ENCODE measurements at places on chromosomes 3 and 15. TPM values are rescaled to one million over a fixed set of nuclear protein-coding genes. Genes with fewer than 3 reads are reported as not detected.

Gene SCG5
- total RNA-seq = 14.2 TPM

GRCh38 chr3:127200086-127200691, 7.3 kb downstream of the PRR23E start:
- H3K4me1 ChIP-seq = peaks cover 6% of the 10 kb centered on the region
- no peak for DNase-seq
- H3K27me3 ChIP-seq = peaks cover 3% of the 10 kb centered on the region
- H3K27ac ChIP-seq = no peak overlapping the region
- H3K4me3 ChIP-seq = no peak overlapping the region

DNA sequence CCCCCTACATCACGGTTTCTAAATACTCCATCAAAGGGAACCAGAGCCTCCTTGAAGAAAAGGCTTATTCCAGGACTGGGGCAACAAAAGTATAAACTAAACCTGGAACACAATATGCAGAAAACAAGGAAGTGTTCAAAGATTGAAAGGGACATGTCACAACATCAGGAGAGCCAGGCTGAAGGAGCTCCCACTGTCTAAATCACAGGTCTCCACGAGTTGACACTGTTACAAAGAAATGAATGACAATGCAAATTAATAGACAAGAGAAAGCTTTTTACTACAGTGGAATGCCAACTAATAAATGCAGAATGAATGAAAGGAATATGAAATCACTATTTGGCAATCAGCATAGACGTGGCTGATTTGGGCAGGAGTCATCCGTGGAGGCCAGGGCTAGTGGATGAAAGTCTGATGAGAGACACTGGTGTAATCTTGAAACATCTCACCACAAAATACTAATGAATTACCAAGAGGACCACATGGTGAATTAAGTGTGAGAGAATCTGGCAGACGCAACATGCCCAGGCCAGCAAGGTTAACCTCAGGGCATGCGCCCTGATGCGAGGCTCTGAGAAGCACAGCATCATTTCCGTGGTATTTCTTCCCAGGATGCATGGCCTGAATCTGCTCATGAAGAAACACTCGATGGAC, 123.8 kb upstream of the TJP1 start:
- no peak for DNase-seq
- no peak overlapping the region for H3K27ac ChIP-seq
- no peak overlapping the region for H3K4me3 ChIP-seq

Gene CD86
- 0.25 TPM for total RNA-seq

Gene CTXN2
- total RNA-seq = 0.07 TPM

Gene CD200
- total RNA-seq = 54.1 TPM

DNA sequence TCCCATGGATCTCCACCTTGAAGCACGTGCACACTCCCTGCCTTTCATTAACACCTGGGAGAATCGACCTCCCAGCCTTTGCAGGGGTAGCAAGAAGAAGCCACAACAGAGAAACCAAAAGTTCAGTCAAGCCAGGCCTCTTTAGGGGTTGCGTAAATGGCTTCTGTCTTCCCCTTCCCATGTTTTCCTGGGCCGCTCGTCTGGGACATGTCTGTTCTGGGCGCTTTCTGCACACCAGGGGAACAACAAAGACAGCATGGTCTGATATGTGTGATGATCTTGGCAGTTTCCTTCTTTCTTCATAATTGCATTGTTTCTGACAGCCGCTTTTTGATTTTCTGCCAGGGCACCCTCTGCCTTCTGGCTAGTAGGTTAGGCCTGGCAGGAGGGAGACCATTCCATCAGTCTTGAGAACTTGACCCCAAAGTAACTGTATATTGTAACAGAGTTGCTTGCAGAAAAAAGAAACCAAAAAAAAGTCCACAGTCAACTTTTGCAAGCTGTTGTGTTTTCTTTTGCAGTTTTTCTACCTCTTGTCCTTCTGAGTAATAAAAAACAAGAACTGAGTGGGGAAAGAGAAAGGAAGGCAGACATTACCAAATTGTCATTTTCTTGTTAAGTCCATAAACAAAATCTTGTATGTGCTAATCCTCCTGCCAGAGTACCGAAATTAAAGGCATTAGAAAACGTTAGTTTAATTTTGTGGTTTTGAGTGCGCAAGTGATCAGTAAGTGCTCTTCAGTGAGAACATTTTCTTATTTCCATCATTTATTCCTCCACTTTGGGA, 56.0 kb upstream of the FURIN start:
- H3K4me3 ChIP-seq = no peak overlapping the region
- no peaks in the 10 kb centered on the region for H3K27me3 ChIP-seq
- H3K36me3 ChIP-seq = peaks cover 58% of the 10 kb centered on the region
- no peak for DNase-seq
- H3K4me1 ChIP-seq = peaks cover 27% of the 10 kb centered on the region
- H3K27ac ChIP-seq = peak overlapping the region; percentile 96

Gene ESYT3
- total RNA-seq = 4.4 TPM

GRCh38 chr3:172696357-172696756, 14.5 kb downstream of the NCEH1 start:
- no peak overlapping the region for H3K4me3 ChIP-seq
- H3K36me3 ChIP-seq = no peaks in the 10 kb centered on the region
- DNase-seq = no peak
- H3K4me1 ChIP-seq = peaks cover 25% of the 10 kb centered on the region
- H3K27ac ChIP-seq = no peak overlapping the region

Gene TMC3
- not detected for total RNA-seq

GRCh38 chr3:35919160-35919559, 279.8 kb downstream of the ARPP21 start:
- no peaks in the 10 kb centered on the region for H3K27me3 ChIP-seq
- H3K27ac ChIP-seq = no peak overlapping the region
- DNase-seq = no peak
- H3K4me3 ChIP-seq = no peak overlapping the region

GRCh38 chr3:47614788-47615187, 36.1 kb upstream of the CSPG5 start:
- H3K36me3 ChIP-seq = peaks cover 51% of the 10 kb centered on the region
- DNase-seq = no peak
- H3K4me3 ChIP-seq = no peak overlapping the region
- 0 out of 2 replicates have a peak, but pooled peaks cover 2% of the 10 kb centered on the region for H3K4me1 ChIP-seq
- no peak overlapping the region for H3K27ac ChIP-seq

Gene GTF2A2
- total RNA-seq = 130 TPM

GRCh38 chr15:84876269-84876668, 8.2 kb upstream of the SLC28A1 start:
- H3K27ac ChIP-seq = no peak overlapping the region
- no peaks in the 10 kb centered on the region for H3K27me3 ChIP-seq
- H3K36me3 ChIP-seq = no peaks in the 10 kb centered on the region
- DNase-seq = no peak
- H3K4me3 ChIP-seq = no peak overlapping the region

DNA sequence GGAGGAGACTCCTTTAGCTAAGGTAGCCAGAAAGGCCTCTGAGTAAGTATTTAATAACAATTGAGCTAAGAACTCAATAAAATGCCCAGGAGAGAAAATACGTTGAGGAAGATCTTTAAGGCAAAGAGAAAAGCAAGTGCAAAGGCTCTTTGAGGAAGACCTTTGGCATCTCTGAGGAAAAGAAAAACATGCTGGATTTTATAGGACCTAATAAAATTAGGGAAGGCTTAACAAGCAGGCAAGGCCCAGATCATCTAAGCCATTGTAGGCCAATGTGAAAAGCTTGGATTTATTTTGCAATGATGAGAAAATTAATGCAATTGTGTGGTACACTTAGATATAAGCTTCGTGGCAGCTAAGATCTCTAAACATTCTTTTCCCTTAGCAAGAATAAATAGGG, 75.7 kb downstream of the P3H2 start:
- peaks cover 85% of the 10 kb centered on the region for H3K4me1 ChIP-seq
- no peak overlapping the region for H3K4me3 ChIP-seq
- H3K36me3 ChIP-seq = peaks cover 9% of the 10 kb centered on the region
- H3K27me3 ChIP-seq = no peaks in the 10 kb centered on the region
- peak overlapping the region; percentile 71 for H3K27ac ChIP-seq
- no peak for DNase-seq

DNA sequence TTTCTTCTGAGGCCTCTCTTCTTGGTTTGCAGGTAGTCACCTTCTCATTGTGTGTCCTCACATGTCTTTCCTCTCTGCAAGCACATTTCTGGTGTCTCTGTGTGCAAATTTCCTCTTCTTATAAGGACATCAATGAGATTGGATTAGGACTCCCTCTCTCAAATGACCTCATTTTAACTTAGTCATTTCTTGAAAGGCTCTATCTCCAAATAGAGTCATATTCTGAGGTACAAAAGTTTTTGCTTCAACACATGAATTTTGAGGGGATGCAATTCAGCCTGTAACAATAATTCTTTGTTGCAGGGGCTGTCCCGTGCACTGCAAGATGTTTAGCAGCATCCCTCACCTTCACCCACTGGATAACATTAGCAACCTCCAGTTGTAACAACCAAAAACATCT, 115.0 kb upstream of the DCBLD2 start:
- H3K36me3 ChIP-seq = peaks cover 3% of the 10 kb centered on the region
- no peak overlapping the region for H3K27ac ChIP-seq
- H3K4me1 ChIP-seq = no peaks in the 10 kb centered on the region
- H3K4me3 ChIP-seq = no peak overlapping the region
- no peaks in the 10 kb centered on the region for H3K27me3 ChIP-seq

Gene ADCY5
- 26.8 TPM for total RNA-seq

Gene STRIT1
- total RNA-seq = 0.33 TPM

Measured in WTC11 (cell line).